ENCODE measurements at places on chromosomes 5 and 9.
A peak's percentile ranks its signal among the peaks of the same experiment; 100 is the strongest.

GRCh38 chr9:125142560-125143376 lies 560 bp downstream of the SCAI start:
- DNase-seq, result no peak

DNA sequence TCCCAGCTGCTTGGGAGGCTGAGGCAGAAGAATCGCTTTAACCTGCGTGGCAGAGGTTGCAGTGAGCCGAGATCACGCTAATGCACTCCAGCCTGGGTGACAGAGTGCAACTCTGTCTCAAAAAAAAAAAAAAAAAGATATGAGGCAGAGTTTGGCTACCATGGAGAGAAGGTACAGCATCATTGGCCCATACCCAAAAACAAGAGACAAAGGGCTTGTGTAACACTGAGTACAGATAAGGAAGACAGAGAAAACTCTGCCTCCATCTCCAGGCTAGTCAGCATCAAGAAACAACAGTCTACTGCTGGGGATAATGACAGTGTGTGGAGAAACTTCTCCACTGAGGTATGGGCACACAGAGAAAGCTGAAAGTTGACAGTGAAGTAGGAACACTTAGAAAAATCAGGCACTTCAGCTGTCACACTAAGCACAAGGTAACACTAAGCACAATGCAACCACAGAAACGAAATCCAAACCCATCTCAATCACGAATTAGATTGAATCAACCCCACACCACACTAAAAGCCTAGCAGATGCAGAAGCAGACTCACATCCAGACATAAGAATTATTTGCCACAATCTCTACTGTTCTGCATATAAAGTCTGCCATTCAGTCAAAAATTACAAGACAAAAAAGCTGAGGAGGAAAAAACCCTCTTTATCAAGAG lies 10.5 kb downstream of the PJA2 start:
- DNase-seq, result no peak

DNA sequence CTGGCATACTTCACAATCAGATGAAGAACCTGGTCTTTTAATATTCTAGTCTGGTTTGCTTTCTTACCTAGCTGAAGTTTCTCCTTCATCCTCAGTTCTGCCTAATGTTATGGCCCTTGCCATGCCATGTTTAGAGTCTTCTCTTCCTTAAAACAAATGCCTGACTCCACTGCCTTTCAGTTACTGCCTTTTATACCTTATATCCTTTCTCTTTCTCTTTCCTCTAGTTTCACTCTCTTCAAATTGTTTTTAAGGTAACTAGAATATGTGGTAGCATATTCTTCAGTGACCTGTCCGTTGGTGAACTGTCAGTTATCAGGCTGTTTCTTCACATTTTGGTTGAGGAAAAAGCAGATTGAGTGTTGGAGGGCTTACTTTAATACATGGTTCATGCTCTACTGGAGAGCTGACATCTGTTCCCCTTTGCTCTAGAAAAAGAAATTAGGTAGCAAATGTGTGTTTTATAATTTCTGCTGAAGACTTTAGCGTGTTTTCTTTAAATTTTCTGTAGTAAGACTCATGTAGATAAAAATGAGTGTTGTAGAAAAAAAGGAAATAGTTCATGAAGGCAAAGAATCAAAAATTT lies 103.8 kb downstream of the DMXL1 start:
- no peak for DNase-seq

DNA sequence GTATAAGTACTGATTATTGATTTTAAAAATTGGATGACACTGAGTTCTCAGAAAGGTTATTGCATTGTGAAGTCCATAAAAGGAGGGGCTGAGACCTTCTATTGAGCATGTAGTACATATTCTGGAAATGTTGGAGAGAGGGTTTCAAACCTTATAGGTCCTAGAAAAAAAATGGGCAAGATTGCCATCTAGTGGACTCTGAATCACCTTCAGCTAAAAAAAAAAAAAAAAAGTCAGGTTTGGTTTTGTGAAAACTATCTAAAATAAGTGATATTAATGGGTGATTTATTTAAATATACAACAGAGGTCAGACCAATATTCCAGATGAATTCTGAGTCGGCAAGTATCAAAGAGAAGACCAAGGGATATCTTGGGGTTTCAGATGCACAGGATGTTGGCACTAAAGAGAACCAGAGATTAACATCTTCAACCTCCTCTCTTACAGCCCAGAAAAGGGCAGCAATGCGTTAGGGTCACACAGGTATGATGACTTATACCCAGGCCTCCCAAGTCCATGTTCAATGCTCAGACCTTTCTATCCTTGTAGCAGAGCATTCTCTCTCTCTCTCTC lies 109.8 kb upstream of the NMUR2 start:
- no peak for DNase-seq

GRCh38 chr9:2465921-2466460 lies 155.6 kb upstream of the VLDLR start:
- DNase-seq, result peak; percentile 60

DNA sequence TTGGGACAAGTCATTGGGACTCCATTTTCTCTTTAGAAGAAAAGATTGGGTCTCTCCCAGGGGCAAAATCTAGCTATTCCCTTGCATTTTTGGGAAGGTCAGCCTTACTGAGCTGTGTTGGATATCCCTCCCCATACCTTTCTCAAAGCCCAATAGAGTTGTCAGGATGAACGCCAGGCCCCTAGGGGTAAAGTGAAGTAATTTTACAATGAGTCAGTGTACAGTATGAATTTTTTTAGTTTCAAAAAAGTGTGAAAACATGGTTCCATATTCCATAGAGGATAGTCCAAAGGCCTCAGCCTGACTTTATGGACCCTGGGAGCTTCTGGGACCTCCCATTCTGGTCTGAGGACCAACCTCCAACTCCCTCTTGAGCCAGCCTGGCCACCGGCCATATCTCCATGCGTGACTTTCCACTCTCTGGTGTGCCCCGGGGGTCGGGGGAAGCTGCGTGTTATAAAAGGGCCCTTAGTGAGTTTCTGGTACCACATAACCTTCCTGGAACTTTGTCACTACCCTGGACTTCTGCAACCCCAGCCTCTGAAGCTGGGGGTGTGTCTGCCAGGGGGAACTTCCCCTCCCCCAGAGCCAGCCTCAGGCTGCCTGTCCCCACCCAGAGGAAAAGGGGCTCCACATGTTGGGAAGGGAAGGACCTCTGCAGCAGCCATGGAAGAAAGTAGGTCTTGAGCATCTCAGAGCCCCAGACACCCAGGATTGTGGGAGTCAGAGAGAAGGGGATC lies 52.4 kb upstream of the SYNPO start:
- DNase-seq, result no peak

GRCh38 chr5:124274949-124275348 lies 471.5 kb downstream of the ZNF608 start:
- no peak for DNase-seq

DNA sequence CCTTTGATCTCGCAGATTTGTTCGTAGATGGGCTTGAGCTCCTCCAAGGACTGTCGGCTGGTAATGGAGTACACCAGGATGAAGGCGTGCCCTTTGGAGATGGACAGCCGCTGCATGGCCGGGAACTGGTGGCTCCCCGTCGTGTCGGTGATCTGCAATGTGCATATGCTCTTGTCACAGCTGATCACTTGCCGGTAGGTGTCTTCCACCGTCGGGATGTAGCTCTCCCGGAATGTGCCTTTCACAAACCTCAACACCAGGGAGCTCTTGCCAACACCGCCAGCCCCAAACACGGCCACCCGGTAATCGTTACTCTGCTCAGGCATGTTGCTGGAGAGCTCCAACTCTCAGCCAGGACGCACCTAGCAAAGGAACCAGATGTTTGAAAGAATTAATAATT lies 29.1 kb downstream of the DIRAS2 start:
- DNase-seq, result no peak

- DNase-seq, result no peak
Measured at GRCh38 chr5:150609843-150610584, 30.4 kb upstream of the SYNPO start.

GRCh38 chr5:180618487-180618828 lies 27.2 kb upstream of the SCGB3A1 start:
- no peak for DNase-seq

DNA sequence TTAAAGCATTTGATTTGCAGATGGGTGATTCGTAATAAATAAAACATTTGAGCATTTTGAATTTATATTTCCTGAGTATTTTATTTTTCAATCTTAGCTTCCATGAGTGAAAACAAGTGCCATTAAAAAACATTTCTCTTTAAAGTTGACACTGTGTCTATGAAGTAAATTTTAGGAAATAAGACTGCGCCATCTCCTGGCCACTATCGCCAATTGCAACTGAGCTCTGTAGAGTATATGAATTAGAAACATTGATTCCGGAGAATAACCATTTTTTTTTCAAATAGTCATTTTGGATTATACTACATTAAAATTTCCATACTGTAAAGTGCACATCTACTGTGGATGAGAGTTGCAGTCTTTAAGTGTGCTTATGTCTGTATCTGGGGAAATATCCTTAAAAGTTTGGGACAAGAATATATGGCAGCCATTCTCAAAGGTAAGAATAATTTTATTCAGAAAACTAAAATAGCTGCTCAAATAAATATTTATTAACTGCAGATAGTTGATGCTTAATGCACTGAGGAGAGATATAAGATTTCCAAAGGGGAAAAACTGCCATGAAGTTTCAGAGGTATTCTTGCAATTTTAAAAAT lies 5.9 kb downstream of the DMRTA1 start:
- no peak for DNase-seq

GRCh38 chr9:114093761-114094505 lies 5.2 kb downstream of the KIF12 start:
- DNase-seq, result no peak

GRCh38 chr5:149790276-149790675 lies 60.2 kb downstream of the PPARGC1B start:
- no peak for DNase-seq

- DNase-seq, result no peak
Measured at GRCh38 chr5:151208481-151208914, 15.4 kb downstream of the CCDC69 start.

- DNase-seq, result no peak
Measured at GRCh38 chr5:77960305-77960704, 184.2 kb upstream of the TBCA start.

DNA sequence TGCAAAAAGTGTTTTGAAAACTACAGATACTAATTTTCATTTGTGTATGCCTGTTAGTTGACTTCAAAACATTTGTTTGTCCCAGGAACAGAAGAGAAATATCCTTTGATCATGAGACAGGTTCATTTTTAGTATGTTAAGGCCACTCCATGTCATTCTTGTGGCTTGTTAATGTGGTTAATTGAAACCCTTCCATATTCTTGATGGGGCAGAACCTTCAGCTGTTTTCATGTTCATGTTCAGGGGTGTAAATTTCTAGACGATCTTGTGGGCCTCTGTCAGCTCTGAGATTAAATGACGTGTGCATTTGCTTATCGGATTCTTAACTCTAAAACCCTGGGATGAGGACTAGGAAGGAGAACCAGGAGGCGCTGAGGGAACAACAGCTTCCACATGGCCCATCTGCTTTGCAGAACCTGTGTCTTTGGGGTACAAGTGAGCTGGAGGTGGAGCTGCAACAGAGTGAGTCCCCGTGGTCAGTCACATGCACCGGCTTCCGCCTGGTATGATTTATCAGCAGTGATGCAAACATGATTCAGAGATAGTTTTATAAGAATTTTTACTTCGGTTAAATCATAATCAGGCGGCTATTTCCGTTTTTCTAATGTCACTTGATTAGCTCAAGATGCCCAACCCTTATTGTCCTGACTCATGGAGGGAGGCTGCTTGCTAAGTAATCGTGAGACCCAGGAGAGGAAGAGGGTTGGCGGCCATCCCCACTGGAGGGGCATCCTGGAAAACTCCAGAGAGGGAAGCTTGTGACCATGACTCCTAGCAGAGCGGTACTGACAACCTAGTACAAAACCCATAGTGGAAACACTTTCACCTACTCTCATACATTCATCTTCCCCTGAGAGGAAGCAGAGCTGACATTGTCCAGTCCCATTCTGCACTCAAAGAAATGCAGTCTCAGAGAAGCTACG lies 138.4 kb downstream of the C9orf152 start:
- DNase-seq, result no peak

DNA sequence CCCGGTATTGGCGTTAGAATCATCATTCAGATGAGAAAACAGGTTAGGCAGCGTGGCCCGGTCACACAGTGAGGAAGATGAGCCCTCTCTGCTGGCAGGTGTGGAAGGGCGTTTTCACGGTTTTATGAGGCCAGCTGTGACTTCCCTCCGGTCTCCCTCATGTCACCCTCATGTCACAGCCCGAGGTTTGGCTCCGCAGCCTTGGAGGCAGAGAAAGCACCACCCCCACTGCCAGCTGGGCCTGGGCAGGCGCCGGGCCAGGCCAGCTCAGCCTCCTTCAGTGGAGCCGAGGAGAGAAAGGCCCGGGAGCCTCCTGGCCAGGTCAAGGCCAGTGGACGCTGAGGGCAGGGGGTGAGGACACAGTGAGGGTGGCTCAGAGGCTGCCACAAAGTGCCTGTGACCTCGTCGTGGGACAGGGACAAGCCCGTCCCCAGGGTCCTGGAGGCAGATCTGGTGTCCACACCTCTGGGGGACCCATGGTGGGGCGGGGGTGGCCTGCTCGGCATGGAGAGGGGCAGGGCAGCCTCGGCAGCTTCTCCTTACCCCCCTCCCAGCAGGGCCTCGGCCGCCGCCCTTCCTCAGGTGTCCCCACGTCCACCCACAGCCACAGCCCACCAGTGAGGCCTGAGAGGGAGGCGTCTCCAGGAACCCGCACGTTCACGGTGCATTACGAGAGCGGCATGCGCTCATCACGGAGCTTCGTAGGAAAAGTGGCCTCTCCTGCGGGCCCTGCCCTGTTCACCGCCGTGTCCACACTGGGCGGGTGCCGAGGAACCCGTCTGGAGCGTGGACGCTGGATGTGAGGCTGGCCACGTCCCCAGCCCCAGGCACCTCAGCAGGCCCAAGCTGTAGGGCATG lies 32.2 kb downstream of the EXD3 start:
- no peak for DNase-seq

- no peak for DNase-seq
Measured at GRCh38 chr5:32507738-32508434, 63.3 kb upstream of the ZFR start.

GRCh38 chr9:113738496-113738892 lies 137.6 kb upstream of the ZNF618 start:
- no peak for DNase-seq

DNA sequence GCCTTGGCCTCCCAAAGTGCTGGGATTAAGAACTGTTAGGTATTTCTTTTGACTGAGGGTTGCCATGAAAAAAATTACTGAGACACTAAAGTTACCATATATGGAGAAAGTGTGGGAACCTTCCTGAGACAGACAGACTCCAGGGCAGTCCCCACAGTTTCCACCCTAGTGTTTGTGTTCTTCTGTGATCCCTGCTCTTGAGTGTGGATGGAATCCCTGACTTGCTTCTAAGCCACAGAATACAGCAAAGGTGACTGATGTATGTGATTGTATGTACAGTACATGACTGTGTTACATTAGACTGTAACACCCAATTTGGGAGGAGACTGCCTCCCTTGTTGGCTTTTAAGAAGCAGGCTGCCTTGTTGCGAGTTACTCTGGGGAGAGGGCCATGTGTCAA lies 24.7 kb upstream of the ADAM19 start:
- DNase-seq, result no peak

All from GM12864 (cell line).